ENCODE measurements at places on chromosomes 3 and 15.

DNA sequence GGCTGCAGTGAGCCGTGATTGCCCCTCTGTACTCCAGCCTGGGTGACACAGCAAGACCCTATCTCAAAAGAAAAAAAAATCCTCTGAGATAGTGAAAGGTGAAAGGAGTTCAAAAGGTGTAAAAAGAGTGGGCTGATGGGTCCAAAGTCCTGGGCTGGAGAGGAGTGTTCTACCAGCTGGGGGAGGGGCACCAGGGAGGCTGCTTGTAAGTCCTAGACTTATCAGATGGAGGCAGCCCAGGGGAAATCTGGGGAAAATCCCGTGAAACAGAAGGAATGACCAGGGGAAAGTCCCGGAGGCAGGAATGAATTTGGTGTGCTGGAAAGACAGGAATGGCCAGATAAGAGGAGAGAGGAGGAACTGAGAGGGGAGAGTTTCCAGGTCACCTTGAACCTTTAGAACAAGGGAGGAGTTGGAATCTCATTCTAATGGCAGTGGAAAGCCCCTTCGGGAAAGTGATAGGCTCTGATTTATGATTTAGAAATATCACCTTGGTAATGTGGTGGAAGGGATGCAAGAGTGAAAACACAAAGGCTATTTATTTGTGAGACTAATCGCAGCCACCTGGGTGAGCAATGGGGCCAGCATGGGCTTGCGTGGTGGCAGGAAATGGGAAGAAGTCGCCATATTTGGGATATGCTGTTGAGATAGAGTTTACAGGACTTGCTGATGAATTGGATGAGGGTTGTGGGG lies 23.4 kb upstream of the PPP4R2 start:
- no peak for DNase-seq

- no peak for DNase-seq
Measured at GRCh38 chr15:75234191-75234810, 23.8 kb upstream of the GOLGA6C start.

- no peak for DNase-seq
Measured at GRCh38 chr3:83230841-83231240, 1469.4 kb upstream of the GBE1 start.

DNA sequence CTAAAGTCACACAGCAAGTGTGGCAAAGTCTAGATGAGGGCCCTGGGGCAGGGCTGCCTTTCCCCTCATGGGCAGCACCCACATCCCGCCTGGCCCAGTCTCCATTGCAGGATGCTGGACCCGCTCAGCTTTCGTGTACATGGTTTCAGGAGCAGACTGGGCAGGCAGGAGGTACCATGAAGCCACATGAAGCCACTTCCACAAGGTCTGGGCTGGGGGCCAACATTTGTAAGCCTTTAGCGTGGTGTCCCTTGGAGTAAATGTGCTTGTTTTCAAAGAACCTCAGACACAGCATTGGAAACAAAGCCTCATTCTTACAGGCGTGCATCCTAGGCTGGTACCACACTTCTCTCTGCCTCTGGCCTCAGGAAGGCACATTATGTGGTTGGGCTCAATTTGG lies 34.5 kb downstream of the UMPS start:
- no peak for DNase-seq

DNA sequence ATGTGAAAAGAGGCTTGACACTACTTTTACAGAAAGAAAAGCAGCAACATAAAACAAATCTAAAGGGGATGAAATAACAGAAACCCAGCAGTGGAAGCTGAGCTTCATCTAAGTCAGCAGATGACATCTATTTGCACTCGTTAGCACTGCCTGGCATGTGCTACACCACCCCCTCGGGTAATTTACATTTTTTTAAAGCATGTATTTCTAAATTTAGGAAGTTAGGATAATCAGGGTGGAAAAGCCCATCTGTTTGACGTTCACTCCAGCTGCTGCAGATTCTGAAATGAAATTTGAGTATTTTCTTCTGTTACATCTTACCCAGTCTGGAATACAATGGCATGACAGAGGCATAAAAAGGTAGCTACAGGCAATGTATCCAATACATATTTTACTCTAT lies 20.7 kb downstream of the IGSF11 start:
- DNase-seq = no peak

DNA sequence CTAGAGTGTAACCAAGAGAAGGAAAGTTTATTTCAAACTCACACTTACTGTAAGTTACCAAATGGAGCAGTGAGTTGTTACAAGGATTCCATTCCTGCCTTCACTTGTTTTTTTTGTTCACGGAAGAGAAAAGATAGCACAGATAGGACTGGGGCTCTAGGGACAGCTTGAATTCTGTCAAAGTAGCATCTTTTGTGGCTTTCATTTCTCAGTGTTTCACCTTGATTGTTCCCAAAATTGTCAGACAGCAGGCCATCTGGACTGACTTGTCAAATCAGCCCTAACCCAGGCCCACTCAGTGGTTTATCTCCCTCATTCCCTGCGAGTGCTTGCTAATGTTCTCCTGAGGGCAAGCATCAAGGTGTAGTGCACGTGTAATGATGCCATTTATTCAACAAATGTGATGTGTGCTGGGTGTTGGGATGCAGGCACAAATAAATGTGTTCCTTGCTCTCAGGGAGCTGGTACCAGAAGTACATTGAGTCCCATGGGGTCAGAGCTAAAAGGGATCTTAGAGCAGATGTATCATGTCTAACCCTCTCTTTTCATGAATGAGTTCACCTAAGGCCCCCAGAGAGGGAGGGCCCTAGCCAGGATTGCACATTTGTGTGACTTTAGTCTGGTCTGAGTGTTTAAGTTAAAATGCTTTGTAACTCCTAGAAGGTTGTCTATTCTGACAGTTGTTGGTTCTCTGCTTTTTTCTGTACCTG lies 49.1 kb downstream of the PDHB start:
- no peak for DNase-seq

DNA sequence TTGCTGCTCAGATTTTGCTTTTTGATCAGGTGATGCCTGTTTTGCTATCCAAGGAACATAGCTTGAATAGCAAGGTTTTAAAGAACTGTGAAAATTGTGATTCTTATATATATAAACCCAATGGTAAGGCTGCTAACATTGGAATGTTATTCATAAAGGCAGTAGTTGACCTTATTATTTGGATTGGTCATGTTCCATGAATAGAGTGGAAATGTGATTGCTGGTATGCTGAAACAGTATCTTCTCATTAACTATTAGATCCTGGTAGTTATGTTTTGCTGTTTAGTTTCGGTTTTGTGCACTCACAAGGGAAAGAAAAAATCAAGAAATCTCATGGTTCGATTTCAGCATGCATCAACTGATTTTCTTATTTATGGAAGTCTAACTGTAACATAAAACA lies 78.7 kb upstream of the NPHP3 start:
- DNase-seq = no peak

DNA sequence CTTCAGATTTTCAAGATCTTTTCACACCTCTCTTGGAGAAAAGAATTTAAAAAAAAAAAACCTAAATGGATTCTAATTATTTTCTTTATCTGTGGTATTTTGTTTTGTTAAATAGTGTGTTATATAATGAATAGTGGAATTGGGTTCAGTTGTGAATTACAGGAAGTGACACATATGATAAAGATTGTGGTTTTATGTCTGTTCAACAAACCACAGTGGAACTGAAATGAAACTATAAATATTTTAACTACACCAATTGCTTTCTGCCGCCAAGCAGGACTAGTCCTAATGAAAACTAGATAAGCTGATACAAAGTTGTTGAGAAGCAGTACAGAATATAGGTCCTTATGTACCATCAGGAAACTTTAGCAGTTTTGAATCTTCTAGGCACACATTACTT lies 121.6 kb downstream of the UBE2E2 start:
- DNase-seq = no peak

GRCh38 chr3:102182162-102182561 lies 252.7 kb upstream of the ZPLD1 start:
- DNase-seq = no peak

DNA sequence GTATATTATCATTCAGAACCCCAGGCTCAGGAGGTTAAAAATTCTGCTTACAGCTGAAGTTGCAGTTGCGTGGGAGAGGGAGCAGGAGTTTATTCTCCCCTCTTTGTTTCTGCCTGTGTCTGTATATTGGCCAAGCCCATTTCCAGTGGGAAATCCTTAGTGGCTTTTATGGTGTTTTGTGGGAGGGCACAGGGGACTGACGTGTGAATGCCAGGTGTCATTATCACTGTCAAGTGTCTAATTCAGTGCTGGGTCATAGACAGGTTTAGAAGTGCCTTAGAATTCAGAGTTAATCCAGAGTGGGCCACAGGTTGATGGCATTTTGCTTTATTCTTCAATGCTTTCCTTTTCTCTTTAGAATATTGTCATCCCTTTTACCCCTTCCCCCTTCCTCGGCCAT lies 33.4 kb downstream of the SLCO3A1 start:
- no peak for DNase-seq

DNA sequence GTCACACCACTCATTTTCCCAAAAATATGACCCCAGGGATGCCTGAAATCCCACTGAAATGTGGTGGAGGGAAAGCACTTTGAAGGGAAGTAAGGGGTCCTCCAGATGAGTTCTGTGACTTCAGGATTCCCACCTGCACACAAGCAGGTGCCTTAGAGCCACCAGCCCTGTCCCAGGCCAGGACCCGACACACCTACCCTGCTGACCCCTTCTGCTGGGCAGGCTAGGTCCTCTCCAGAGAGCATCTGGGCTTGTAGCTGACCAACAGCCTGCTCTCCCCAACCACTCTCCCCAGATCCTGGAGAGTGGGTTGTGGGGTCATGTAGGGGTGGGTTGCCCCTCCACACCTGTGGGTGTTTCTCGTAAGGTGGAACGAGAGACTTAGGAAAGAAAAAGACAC lies 14.9 kb upstream of the CILP start:
- no peak for DNase-seq

GRCh38 chr15:50653156-50653743 lies 33.3 kb downstream of the TRPM7 start:
- no peak for DNase-seq

GRCh38 chr15:70195587-70196305 lies 98.0 kb upstream of the TLE3 start:
- DNase-seq = no peak

- no peak for DNase-seq
Measured at GRCh38 chr3:40851836-40852235, 327.1 kb downstream of the ZNF621 start.

DNA sequence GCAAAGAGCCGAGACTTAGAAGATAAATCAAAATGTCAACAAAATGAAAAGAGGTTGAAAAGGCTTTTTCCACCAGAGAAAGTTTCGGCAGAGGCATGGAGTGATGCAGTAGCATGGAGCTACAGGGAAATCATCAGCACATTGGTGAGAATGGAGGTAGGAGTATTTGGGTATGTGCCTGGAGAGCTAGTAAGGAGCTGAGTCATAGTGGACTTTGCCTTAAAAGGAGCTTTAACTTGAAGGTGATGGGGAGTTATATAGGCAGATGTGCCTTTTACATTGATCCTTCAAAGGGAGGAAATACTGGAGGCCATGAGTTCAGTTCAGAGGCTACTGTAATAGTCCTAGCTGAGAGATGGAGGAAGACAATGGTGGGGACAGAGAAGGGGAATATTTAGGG lies 44.3 kb downstream of the IL5RA start:
- DNase-seq = no peak

DNA sequence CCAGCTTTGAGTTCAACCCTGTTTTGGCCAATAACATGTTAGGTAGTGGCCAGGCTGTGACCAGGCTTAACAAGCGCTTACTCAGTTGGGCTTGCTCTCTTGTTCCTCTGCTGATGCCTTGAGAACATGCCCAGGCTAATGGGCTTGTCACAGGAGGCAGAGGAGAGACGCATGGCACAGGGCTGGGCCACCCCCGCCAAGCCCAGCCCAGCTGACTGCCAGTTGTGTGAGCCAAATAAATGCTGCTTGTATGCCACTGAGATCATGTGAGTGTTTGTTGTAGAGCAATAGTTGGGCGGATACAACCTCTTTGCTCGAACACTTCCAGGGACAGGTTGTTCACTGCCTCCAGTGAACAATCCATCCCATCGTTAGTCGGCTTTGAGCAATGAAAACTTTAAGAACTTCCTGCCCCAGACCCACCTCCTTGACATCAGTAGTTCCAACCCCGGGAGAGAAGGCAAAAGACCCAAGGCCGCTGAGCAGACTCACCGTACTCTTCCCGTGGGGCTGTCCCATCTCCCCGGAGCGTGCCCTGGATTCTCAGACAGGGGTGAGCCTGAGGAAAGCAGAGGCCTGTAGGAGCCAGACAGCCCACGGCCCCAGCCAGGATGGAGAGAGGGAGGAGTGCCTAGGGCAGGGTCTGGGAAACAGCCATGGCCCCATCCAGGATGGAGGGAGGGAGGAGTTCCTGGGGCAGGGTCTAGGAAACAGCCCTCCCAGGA lies 4.1 kb downstream of the PLA2G4F start:
- no peak for DNase-seq

- DNase-seq = no peak
Measured at GRCh38 chr15:89904519-89904918, 8.2 kb downstream of the ARPIN start.

DNA sequence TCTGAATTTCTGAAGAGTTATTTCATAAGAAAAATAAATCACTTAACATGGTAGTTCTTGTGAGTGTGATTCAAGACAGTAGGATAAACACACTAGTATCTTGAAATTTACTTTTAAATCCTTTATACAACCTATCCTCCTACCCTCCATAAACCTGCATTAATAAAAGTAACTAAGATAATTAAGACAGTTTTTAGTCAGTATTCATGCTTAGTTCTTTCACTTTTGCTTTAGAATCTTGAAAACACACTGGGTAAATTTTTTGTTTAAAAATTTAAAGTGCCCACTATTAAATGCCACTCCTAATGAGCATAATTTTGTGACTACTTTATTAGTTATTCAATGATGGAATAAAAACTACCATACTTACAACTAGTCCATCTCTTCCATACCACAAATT lies 28.8 kb downstream of the GOLIM4 start:
- no peak for DNase-seq

GRCh38 chr3:99319961-99320360 lies 318.4 kb upstream of the COL8A1 start:
- no peak for DNase-seq

Data from NCI-H2029 treated with DMSO at 0.1 percent for 48 hours (cell line).